Brain microvascular endothelial cell (primary cell): ENCODE measurements at places on chromosomes 1 and 21.

- no peak for DNase-seq
Measured at GRCh38 chr1:241375886-241376285, 18.9 kb upstream of the RGS7 start.

DNA sequence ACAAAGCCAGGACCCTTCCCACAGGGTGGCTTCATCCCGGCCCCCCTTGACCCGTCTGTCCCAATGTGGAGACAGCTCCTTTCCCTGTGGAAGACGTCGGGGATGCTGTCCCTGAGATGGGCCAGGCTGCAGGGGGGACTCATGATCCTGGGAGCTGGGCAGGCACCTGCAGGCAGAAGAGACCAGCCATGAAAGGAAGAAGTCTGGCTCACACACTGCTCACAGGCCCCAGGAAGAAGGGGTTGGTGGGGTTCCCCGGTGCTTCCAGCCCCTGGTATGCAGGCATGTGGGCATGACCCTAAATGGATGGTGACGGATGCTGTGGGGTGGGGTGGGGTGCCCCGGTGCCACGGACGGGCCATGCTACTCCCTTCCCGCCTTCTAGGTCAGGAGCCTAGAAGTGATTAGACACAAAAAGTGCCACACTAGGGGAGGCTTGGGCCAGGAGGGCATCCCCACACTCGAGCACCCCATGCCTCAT is 8.3 kb downstream of the ACTRT2 start:
- no peak for DNase-seq

DNA sequence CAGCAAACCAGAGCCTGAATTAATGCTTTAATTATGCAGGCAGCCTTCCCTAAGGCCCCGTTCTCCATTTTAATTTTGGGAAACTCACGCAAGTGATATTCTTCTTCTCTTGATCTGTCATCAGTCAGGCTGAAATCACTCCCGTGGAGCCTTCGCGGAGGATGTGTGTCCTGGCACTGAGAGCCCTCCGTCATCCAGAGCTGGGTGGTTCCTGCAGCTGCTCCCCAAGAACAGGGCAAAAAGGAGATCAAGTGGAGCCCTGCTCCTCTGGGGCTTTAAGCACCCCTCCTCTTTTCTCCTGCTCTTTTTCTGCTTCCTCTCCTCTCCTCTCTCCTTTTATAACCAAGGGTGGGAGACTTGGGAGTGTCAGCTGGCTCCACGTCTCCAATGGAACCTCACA is 133.2 kb upstream of the CACNA1E start:
- no peak for DNase-seq

DNA sequence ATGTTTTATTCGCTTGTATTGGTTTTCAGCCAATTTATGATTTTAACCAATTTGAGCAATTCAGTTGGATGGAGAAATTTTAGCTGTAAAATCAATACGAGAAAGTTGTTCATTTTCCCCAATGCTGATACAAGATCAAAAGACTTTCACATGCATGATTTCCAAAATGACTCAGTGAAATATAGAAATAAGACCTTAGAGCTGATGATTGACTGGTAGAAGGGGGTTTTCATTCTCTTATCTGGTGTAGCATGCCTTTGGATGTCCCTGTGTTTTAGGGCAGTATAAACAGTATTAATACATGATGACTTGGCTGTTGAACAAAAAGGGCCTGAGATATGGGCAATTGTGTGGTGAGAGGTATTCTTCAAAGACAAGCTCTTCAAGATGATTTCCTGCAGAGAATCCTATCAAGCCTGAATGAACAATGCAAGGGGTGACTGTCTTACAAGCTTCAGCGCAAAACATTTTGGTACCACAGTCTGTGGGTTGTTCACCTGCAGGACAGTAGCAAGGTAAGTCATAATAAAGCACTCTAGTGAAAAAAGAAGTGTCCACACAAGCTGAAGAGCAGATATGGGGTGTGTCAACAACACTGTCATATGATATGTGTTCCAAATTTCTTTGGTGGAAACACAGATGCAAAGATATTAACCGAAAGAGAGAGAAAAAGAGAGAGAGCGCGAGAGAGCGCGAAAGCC is 156.2 kb downstream of the TNFSF18 start:
- no peak for DNase-seq

DNA sequence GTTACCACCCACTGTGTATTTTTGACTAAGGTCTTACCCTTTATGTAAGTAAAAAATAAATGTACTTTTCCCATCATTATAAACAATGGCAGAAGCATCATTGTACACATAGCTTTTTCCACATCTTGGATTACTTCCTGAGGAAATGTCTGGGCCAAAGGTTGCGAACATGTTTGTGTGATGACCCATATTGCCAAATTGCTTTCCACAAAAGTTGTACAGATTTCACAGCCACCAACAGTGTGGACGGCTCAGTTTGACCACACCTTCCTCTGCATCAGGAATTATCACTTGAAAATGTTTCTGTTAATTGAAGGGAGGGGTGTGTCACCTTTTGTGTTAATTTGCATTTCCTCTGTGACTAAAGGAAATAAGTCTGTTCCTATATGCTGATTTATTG is 25.7 kb downstream of the AKNAD1 start:
- DNase-seq: peak; percentile 65

GRCh38 chr1:203175237-203175826 is at the start of gene MYBPH:
MYBPH (minus strand) TSS chr1:203175826; CDS start chr1:203175755, 71 bp downstream.
- DNase-seq: no peak

GRCh38 chr1:192787914-192788585 is 20.8 kb upstream of the RGS2 start:
- DNase-seq: peak; percentile 87

- peak; percentile 73 for DNase-seq
Measured at GRCh38 chr1:39453603-39454002, 37.8 kb upstream of the BMP8A start.
